T-cell (primary cell): ENCODE measurements at places on chromosomes 6 and 20. TPM values are rescaled to one million over a fixed set of nuclear protein-coding genes. Genes with fewer than 3 reads are reported as not detected.

CLVS2 gene
- total RNA-seq = not detected

AFG1L gene
- total RNA-seq = 4.1 TPM

FKBP1A gene
- total RNA-seq = 90.4 TPM

STK4 gene
- total RNA-seq = 271 TPM

PRND gene
- not detected for total RNA-seq

- peaks cover 11% of the 10 kb centered on the region for H3K27me3 ChIP-seq
- peaks cover 2% of the 10 kb centered on the region for H3K4me1 ChIP-seq
- no peak for DNase-seq
- H3K4me3 ChIP-seq = no peak overlapping the region
- no peaks in the 10 kb centered on the region for H3K36me3 ChIP-seq
Observed at GRCh38 chr6:117465691-117466090, 16.8 kb upstream of the DCBLD1 start.

GRCh38 chr6:99501762-99502161 lies 13.5 kb downstream of the USP45 start:
- no peak for DNase-seq
- no peak overlapping the region for H3K4me3 ChIP-seq
- H3K27me3 ChIP-seq = no peaks in the 10 kb centered on the region

- no peaks in the 10 kb centered on the region for H3K36me3 ChIP-seq
- H3K27me3 ChIP-seq = no peaks in the 10 kb centered on the region
- H3K4me3 ChIP-seq = no peak overlapping the region
- DNase-seq = no peak
- no peak overlapping the region for H3K27ac ChIP-seq
Observed at GRCh38 chr6:128617285-128617684, 96.9 kb upstream of the PTPRK start.

GRCh38 chr20:49400904-49401303 lies 81.6 kb downstream of the KCNB1 start:
- H3K27me3 ChIP-seq = no peaks in the 10 kb centered on the region
- no peaks in the 10 kb centered on the region for H3K4me1 ChIP-seq
- H3K4me3 ChIP-seq = no peak overlapping the region
- no peak overlapping the region for H3K27ac ChIP-seq
- no peak for DNase-seq

GRCh38 chr6:150800674-150801314 lies 64.7 kb upstream of the MTHFD1L start:
- no peaks in the 10 kb centered on the region for H3K4me1 ChIP-seq
- no peak for DNase-seq
- H3K27ac ChIP-seq = no peak overlapping the region
- H3K36me3 ChIP-seq = no peaks in the 10 kb centered on the region
- no peak overlapping the region for H3K4me3 ChIP-seq

GRCh38 chr6:6826095-6826901 lies 237.8 kb downstream of the LY86 start:
- no peaks in the 10 kb centered on the region for H3K36me3 ChIP-seq
- H3K27me3 ChIP-seq = peaks cover 40% of the 10 kb centered on the region
- H3K4me3 ChIP-seq = no peak overlapping the region
- no peak overlapping the region for H3K27ac ChIP-seq
- peak; percentile 31 for DNase-seq
- H3K4me1 ChIP-seq = no peaks in the 10 kb centered on the region

GRCh38 chr6:97630604-97631003 lies 347.6 kb upstream of the MMS22L start:
- H3K27ac ChIP-seq = no peak overlapping the region
- no peaks in the 10 kb centered on the region for H3K4me1 ChIP-seq
- H3K27me3 ChIP-seq = no peaks in the 10 kb centered on the region
- no peaks in the 10 kb centered on the region for H3K36me3 ChIP-seq
- DNase-seq = no peak
- no peak overlapping the region for H3K4me3 ChIP-seq

DNA sequence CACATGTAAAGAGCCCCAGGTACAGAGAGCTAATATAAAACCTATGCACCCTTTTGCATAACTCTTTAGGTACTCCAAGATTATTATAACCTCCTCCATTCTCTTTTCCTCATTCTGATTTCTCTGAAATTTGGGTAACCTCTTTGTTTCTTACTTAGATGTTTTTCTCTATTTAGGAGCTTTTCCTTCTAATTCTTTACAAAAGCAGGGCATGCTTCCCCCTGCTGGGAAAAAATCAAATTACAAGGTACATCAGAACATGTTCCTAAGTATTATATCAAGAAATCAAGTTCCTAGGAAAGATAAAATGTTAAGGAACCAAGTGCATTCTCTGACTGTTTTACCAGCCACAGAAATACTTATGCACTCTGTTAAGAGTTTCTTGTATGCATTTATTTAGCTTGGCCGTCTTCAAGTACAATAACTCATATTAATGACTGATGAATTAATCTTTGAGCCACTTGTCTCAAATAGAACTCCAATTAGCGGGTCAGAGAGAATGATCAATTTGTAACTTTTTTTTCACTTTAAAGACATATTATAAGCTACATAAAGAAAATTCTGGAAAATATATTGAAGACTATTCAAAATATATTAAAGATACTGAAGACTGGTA lies 2.1 kb downstream of the KHDRBS2 start:
- no peaks in the 10 kb centered on the region for H3K36me3 ChIP-seq
- H3K4me1 ChIP-seq = peaks cover 2% of the 10 kb centered on the region
- H3K4me3 ChIP-seq = no peak overlapping the region
- H3K27me3 ChIP-seq = peaks cover 5% of the 10 kb centered on the region

DNA sequence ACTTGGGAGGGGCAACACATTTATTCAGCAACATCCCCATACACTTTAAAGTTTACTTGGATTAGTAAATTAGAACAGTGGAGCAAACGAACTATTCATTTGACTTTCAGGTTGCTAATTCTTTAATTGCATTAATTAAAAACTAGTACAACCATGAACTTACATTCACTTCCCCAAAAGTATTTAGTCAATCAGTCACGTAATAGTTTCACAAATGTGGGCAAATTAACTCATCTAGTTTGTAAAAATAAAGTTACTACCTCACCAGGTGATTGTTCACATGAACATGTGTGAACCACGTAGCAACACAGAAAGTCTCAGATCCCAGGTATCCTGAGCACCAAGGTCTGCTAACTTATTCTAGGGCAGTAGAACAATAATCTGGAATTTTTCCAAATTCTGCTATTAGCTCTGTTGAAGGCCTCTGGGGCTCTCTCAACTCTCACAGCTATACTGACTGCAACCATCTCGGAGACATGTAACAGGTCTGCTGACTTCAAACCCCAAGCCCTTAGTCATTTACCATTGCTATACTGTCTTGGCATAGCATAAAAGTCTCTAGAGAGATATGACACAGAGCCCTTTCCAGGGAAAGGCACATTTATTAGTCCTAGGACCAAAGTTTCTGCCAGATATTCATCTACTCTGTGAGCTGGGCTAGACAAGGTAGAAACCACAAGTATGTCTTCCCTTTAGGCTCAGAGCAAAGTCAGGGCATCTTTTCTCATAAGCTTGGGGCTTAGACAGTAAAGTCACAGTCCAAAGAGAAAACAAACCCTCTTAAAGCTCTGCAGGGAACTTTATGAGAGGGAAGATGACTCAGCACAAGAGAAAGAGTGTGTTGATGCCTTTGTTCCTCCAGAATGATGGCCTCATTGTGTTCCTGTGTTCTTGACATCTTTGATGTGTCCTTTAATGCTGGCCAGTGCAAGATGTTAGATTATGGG lies 50.9 kb upstream of the CCDC28A start:
- no peak for DNase-seq
- no peaks in the 10 kb centered on the region for H3K36me3 ChIP-seq
- no peaks in the 10 kb centered on the region for H3K27me3 ChIP-seq
- no peak overlapping the region for H3K4me3 ChIP-seq
- H3K4me1 ChIP-seq = no peaks in the 10 kb centered on the region

- H3K4me3 ChIP-seq = no peak overlapping the region
- no peak overlapping the region for H3K27ac ChIP-seq
- no peaks in the 10 kb centered on the region for H3K27me3 ChIP-seq
- no peaks in the 10 kb centered on the region for H3K36me3 ChIP-seq
Observed at GRCh38 chr20:23641936-23642751, 4.4 kb upstream of the CST3 start.
